Activated CD4-positive, alpha-beta T cell treated with anti-CD3 and anti-CD28 coated beads, Interleukin-2, amount 10 ng/mL, durations not matched to agents 7 days and 5 days (primary cell): ENCODE measurements at places on chromosomes 12 and 14. TPM values are rescaled to one million over a fixed set of nuclear protein-coding genes. Genes with fewer than 3 reads are reported as not detected.

- DNase-seq = no peak
Observed at GRCh38 chr12:132400011-132400641, 70.7 kb upstream of the GALNT9 start.

- no peak for DNase-seq
Observed at GRCh38 chr14:71380271-71380670, 473.0 kb downstream of the PCNX1 start.

DNA sequence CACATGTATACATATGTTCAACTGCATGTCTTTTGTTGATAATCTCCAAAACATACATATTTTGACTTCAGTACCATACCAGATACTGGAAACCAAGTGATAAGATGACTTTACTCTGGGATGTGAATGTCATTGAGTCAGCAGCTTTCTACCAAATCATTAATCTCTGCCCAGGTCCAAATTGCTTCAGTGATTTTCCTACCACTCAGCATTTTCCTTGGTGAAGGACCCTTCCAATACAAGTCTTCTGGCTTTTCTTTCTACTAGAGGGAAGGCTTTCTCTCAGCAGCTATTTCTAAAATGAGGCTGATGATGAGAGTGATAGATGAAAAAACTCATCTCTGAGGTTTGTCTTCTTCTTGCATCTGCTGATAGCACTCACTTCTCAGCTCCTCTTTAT is 1008.5 kb downstream of the NRXN3 start:
- no peak for DNase-seq

DNA sequence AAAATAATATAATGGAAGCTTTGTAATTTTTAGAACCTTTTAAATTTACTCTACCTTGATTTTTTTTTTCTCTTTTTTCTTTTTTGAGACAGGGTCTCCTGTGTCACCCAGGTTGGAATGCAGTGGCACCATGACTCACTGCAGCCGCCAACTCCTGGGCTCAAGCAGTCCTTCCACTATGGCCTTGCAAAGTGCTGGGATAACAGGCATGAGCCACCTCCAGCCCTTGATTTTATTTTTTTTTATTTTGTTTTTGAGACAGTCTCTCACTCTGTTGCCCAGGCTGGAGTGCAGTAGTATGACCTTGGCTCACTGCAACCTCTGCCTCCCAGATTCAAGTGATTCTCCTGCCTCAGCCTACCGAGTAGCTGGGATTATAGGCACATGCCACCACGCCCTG is 65.3 kb upstream of the TRAF3 start:
- no peak for DNase-seq

DNA sequence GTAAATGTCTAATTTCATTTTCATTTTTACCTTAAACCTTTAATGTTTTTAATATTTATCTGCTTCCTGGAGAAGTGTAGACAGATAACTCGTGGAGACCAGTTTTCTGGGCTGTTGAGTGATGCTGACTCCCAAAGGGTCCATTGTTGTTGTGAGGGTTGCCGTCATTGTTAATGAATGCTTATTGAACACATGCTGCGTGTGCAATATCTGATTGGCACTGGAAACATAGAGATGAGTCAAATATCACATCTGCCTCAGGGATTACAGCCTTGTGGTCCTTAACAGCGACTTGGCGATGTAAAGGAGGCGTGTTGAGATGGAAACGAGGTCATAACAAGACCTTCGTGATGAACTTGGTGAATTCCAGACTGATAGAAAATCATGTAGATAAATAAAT is 85.9 kb downstream of the FBXW8 start:
- no peak for DNase-seq

GRCh38 chr12:19576506-19577280 is 137.4 kb downstream of the AEBP2 start:
- DNase-seq = no peak

- no peak for DNase-seq
Observed at GRCh38 chr14:102922490-102923200, at the start of gene AMN. Gene AMN, plus strand, starts transcription at chr14:102922663. Its CDS starts 26 bp downstream, at chr14:102922689.

GRCh38 chr12:102781117-102781516 is 135.9 kb downstream of the PAH start:
- DNase-seq = no peak

- DNase-seq = no peak
Observed at GRCh38 chr12:106873983-106874382, 81.7 kb upstream of the TMEM263 start.

DNA sequence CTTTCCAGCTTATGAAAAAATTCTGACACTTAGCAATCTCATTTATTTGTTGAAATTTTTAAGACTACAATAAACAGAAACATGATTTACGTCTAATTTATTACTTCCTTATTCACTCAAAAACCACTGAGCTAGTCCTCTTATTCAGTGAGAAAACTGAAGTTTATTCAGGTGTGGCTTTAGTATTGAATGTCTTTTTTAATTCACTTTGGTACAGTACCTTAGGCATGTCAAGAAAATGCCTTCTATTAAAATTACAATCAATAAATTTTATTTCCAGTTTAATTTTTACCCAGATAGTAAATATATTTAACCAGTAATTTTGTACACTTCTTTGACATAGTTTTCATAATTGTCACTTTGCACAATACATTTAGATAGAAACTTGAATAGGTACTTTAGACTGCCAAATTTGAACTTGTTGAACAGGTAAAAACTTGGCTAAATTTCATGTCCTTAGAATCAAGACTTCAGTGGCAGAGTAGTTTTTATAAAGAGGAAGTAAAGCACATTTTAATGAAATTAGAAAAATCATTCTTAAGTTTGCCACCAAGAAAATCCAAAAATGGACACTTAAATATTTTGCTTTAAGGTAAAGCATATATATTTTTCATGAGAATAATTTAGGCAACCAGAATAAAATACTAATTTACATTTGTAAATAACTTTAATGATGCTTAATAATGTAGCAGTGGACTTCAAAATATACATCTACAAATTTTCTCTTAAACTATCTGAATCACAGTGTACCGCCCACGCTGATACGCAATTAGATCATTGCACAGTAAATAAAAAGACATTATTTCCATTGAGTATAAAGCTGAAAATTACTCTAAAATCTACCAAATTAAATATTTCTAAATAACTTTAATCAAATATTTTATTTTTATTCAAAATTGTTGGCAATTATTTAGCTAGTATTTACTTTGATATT is 159.1 kb downstream of the RASSF9 start:
- DNase-seq = no peak

- DNase-seq = no peak
Observed at GRCh38 chr14:99621948-99622347, 17.9 kb upstream of the CCDC85C start.

- no peak for DNase-seq
Observed at GRCh38 chr12:89450907-89451306, 73.7 kb downstream of the GALNT4 start.

- peak; percentile 40 for DNase-seq
Observed at GRCh38 chr14:21231020-21231652, 38.1 kb downstream of the HNRNPC start.

DNA sequence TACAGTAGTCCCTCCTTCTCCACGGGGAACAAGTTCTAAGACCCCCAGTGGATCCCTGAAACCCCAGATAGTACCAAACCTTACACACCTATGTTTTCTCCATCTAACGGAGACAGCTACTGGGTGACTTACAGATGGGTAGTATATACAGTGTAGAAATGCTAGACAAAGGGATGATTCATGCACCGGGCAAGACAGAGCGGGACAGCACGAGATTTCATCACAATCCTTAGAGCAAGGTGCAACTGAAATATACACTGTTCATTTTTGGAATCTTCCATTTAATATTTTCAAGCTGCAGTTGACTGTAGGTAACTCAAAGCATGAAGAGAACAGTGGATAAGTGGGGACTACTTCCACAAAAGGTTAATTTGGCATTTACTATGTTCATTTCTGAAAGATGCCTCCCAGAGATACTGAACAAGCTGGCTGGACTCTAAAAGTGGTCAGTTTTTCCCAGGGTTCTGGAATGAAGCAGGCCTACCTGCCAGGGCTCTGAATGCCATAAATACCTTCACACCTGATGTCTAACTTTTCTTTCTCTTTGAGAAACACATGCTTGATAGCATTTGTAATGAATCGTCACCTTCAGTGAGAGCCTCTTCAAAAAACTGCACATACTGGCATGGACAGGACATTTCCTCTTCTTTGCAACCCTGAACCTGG is 127.7 kb upstream of the FOXN3 start:
- no peak for DNase-seq

- DNase-seq = no peak
Observed at GRCh38 chr12:44999355-44999754, 51.5 kb downstream of the DBX2 start.

The BRAP gene
- 23.6 TPM for total RNA-seq

The NINJ2 gene
- 7.4 TPM for total RNA-seq

The LMNTD1 gene
- not detected for total RNA-seq

The TMEM132D gene
- not detected for total RNA-seq

The TDRD9 gene
- 0.60 TPM for total RNA-seq

The INHBC gene
- total RNA-seq = not detected

The HOXC12 gene
- total RNA-seq = not detected

The RBM19 gene
- total RNA-seq = 39.0 TPM

The LGR5 gene
- not detected for total RNA-seq
